Fibroblast of skin of left biceps (primary cell): ENCODE measurements at places on chromosomes 1 and 21.
A peak's percentile ranks its signal among the peaks of the same experiment; 100 is the strongest.

DNA sequence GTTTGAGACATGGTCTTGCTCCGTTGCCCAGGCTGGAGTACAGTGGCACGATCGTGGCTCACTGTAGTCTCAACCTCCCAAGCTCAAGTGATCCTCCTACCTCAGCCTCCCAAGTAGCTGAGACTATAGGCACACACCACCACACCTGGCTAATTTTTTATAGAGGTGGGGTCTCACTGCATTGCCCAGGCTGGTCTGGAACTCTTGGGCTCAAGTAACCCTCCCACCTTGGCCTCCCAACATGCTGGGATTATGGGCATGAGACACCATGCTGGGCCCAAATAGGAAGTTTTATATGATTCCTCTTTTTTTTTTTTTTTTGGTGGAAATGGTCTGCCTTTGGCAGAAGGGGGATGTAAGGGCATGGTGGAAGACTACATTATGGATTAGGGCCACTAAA is 6.1 kb upstream of the FNDC7 start:
- no peak for DNase-seq

DNA sequence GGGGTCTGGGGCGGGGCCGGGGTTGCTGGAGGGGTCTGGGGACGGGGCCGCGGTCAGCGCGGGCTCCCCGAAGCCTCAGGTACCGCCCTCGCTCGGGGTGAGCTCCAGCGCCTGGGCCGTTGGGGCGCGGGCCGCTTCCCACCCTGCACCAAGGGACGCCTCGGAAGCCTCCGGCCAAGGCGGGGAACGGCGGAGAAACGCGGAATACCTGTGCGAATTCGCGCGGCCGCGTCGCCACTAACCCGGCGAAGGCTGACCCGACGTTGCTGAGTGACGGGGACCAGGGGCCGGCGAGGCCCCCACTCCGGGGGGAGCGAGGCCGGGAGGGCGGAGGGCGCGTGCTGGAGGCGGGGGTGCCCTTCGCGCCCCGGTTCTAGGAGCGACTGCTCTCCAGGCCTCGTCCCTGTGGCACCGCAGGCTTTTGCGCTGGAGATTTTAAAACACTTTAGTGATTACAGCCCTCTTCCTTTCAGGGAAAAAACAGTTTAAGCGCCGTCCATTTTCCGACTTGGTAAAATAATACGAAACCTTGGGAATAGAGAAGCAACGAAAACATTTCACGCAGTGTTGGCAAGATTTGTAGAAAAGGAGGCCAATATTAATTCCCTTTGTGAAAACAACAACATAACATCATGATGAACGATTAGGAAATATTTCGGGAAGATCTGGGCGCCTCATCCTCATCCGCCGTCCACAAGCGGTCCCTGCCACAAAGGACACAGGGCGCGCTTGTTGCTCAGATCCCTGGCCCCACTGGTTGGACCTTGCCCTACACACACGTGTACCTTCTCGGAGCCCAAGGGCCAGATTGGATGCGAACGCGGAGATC is 971 bp upstream of the GNG4 start:
- DNase-seq = no peak

DNA sequence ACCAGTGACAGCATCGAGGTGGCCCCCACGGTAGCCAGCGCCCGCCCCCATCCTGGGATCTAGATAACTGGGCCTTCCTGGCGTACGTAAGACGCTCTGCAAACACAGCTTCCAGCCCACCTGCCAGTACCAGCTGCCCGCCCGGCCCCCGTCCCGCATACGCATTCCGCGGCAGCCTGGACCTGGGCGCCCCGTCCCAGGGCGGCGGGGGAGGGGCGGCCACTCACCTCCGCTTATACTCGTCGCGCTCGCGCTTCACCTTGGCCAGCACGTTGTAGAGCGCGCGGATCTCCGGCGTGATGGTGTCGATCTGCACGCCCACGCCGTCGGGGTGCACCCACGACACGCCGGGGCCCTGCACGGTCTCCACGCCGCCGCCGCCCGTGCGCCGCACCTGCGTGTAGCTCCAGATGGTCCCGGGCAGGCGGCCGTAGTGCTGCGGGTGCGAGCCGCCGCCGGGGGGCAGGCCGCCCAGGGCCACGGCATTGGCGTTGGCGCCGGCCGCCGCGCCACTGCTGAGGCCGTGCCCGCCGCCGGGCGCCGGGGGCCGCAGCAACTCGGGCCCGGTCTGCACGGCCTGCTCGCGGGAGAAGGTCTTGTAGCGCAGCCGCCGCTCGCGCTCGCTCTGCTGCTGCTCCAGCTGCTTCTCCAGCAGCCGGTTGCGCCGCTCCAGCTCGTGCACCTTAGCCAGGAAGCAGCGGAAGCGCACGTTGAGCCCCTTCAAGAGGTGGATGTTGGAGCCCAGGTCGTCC is 859 bp downstream of the IFFO2 start:
- DNase-seq = no peak

- DNase-seq = peak; percentile 17
These were observed 10.0 kb downstream of the NBPF3 start for GRCh38 chr1:21449906-21450305.

DNA sequence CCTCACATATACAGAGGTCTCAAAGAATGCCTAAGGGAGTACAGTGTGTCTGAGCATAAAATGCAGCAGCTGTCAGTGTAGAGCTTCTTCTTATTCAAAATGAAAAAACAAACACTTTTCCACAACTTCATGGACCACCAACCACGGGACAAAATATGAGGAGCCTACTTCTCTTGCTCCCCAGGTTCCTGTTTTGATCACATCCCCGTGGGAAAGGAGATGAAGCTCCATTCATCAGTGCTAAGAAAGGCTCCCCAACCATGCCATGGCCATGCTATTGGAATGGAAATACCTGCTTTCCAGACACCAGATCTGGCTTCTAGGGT is 383 bp downstream of the CD48 start:
- no peak for DNase-seq

- no peak for DNase-seq
These were observed 276.7 kb downstream of the PCP4 start for GRCh38 chr21:40143822-40144525.

- DNase-seq = no peak
These were observed 253.2 kb downstream of the NPHP4 start for GRCh38 chr1:5738911-5739462.

- no peak for DNase-seq
These were observed 51.7 kb upstream of the TIAM1 start for GRCh38 chr21:31395791-31396190.
